CD4-positive, alpha-beta T cell treated with Interleukin-4 for 1 hour (primary cell): ENCODE measurements at places on chromosomes 3 and 15.
A peak's percentile ranks its signal among the peaks of the same experiment; 100 is the strongest.

GRCh38 chr3:98645039-98645438, 51.6 kb upstream of the CPOX start:
- DNase-seq = no peak

DNA sequence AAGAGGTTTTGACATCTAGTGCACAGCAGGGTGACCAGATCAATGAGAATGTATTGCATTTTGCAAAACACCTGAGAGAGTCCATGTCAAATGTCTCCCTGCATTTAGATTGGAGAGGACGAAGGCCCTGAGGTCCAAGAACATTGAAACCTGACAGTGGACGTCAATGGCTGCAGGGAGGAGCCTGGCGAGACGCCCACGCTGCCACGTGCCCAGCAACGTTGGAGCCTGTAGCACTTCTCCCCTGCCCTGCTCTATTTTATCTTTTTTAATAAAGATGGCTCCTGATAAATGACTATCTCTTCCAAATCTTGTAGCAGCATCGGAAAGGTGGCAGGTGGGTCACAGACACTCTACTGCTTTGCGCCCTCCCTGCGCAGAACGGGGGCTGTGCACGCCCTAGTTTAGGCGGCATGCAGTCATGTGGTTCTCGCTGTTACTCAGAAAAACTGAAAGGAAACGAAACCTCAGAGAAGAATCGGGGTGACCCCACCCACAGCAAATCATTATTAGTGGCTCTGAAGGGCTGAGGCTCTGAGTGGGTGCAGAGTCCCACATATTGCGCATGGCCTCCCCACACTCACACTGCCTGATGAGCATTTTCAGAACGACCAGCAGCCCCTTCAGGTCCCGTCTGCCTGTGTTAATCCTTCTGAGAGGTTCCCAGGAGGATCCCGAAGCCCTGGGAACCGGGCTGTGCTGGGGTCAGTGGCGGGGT, 62.5 kb upstream of the TAMM41 start:
- DNase-seq = peak; percentile 39

- no peak for DNase-seq
Observed at GRCh38 chr15:67091980-67092677, 26.7 kb downstream of the SMAD3 start.

DNA sequence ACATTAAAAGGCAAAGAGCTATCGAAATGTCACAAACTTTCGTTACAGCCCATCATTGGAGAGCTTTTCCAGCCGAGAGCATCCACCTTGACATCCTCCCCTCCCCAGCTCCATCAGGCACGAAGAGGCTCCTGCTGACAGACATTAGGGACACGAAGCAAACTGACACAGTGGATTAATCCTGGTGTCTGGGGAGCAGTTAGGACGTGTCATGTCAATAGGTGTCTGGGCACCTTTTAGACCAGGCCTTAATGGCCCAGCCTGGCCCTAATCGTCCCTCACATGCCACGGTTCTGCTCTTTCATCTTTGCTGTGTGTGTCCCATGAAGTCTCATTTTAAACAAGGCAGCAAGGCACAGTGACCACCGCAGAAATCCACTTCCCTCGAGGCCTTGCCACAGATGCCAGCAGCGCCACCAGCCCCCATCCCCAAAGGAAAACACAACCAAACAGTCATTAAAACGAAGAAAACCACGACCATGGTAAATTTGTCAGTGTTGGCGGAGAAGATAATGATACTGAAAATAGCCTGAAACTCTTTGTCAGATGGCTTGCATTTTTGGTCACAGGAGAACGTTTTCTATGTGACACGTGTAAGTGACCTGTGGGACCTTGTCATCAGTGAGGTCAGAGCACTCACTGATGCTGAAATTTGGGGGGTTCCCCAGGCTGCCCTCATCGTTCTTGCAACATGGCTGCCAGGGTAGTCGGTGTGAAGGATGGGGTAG, 16.3 kb upstream of the PCSK6 start:
- no peak for DNase-seq

GRCh38 chr3:195123281-195123691, 147.7 kb downstream of the XXYLT1 start:
- DNase-seq = no peak

DNA sequence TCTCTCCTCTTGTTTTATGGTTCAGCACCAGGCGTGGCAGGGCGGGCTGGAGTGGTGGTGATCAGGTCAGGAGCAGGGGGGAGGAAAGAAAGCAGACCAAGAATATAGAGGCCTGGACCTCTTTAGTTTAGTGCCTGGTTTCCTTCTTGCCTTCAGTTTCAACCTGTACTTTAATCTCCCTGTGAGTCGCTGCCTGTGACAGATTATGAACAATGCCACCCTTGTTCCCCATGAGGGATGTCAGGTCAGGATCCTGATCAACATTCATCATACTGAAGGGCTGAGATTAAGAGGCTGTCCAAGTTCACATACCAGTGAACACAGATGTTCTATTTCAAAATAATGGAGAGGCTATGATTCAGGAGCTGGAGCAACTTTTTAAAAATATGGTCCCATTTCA, 11.4 kb downstream of the ENTPD3 start:
- no peak for DNase-seq

DNA sequence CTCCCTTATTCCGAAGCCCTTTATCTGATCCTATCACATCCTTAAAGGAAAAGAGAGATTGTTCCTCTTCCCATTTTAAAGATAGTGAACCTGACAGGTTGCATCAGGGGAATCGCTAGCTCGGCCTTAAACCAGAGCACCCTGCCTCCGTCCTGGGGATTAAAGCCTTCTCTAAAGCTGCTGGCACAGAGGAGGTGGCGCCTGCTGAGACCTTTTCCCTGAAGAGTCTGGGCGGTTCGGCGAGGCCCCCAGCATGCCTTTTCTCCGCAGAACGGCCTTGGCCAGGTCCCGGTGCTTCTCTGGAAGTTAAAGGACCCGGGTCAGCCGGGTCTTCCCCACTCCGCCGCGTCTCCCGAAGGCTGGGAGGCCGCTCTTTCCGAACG, 593 bp downstream of the FAM219B start:
- peak; percentile 34 for DNase-seq

DNA sequence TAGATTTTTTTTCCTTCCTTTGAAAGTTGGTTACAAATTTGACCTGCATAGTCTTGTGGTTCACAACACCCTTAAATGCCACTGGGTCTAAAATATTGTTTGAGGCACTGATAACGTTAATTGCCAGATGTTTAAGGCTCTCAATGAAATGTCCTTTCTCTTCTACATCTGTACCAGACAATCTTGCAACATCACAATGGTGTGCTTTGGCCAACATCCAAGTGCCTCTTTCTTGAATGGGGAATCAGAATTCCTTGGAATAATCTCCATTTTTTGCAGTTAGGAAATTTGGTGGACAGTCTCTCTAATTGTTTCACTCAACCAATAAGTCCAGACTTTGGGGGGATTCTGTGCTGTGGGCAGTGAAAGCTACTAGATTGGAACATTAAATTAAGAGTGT, 26.0 kb upstream of the PEX5L start:
- no peak for DNase-seq

- DNase-seq = no peak
Observed at GRCh38 chr3:164851905-164852304, 226.4 kb downstream of the SI start.

DNA sequence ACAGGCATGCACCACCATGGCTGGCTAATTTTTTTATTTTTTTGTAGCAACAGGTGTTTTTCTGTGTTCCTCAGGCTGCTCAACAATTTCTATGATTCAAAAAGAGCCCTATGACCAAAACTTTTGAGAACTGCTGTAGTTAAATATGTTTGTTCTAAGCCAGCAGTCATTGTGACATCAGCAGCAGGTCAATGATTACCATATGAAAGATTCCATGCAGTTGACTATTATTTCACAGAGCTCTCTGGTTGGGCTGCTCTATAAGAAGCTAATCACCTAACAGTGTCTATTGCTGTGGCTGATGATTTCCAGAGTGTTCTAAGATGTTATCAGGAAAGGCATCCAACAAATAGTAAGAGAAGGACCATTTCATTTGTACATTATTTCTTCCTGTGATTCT, at the start of gene CCDC54:
Gene CCDC54 (plus strand): TSS at position 289 of the 400 bp plus-strand sequence. CDS start 149 bp downstream, outside the sequence.
- no peak for DNase-seq

- DNase-seq = no peak
Observed at GRCh38 chr3:146653978-146654377, 48.8 kb upstream of the PLSCR5 start.

- no peak for DNase-seq
Observed at GRCh38 chr3:6679510-6679909, 181.4 kb upstream of the GRM7 start.

DNA sequence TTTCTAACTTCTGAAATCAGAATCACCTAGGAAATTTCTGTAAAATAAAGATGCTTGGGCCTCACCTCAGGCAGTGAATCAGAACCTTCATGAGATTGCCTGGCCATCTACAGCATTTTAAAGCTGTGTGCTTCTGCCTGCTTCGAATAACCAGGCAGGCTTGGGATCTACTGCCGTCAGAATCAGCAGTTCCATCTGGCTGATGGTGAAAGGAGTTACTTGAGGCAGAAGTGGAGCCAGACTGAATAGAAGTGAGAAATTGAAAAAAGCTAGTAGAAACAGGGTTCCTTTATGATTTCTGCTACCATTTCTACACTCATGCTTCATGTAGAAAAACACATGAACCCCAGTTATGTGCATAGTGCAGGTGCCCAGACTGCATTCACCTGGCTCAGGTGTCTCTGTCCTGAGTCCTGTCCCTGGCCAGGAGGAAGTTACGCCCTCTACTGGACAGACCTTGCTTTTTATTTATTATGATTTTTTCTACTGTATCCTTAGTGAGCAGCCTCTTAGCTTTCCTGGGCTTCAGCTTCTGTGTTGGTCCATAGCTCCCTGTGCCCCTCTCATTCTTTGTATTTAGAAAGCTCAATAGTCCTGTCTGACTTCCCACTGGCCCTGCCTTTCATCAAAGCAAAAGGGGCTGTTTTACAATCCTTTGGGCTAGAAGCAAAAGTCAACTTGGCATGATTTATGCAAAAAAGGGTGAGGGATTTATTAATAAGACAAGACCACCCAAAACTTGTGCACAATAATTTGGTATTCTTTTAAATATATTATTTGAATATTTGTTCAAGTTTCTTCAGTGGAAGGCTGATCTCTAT, 200.8 kb upstream of the GOLGA6L4 start:
- no peak for DNase-seq

GRCh38 chr3:151075869-151076562, 9.4 kb upstream of the MED12L start:
- no peak for DNase-seq

- DNase-seq = no peak
Observed at GRCh38 chr15:94270570-94270969, 39.2 kb downstream of the MCTP2 start.

DNA sequence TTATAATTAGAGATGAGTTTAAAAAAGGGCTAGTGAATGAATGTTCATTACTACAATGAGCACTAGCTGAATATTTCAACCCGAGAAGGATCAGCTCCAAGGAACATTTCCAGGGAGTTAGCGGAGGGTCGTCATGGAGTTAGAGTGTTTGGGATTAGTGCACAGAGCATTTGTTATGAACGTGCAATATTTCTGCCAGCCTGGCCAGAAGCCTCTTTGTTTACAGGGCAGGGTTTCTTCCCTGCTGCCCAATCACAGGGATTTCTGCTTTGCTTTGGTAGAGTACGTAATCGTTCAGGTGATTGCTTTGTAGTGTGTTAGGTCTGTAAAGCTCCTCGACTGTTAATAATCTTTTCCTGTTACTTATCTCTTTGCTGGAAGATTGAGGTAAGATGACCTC, 5.9 kb downstream of the CGNL1 start:
- DNase-seq = no peak

GRCh38 chr15:48954538-48954937, 9.2 kb downstream of the SHC4 start:
- DNase-seq = no peak

DNA sequence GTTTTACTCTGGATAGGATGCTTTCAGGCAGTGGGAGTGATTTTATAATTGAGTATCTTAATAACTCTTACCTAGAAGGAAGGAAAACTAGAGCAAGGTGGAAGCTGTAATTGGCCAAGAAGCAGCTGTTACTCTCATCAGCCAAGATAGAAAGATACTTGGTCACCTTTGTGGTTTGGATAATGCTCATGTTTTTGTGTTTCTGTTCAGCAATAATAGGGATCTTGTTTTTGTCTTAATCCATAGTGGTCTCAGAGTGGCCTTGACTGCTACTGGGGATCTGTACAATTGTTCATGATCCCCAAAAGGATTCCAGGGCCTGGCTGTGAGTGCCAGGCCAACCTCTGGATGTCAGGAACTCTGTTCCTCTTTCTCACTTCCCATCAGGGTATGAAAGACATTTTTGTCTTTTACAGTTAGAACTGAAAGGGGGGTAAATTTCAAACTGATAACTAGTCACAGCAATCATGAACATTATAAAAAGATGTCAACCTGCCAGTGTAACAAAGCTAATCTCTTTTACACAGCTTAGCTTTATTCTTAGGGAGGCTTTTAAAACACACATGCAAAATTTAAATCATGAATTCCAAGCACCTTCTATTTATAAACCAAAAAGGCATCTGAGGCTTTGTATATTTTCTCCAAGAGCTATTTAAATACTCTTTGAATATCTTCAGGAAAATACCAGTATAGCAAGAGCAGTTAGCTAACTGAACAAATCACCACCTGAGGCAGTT, 6.0 kb downstream of the UBL7 start:
- DNase-seq = no peak

DNA sequence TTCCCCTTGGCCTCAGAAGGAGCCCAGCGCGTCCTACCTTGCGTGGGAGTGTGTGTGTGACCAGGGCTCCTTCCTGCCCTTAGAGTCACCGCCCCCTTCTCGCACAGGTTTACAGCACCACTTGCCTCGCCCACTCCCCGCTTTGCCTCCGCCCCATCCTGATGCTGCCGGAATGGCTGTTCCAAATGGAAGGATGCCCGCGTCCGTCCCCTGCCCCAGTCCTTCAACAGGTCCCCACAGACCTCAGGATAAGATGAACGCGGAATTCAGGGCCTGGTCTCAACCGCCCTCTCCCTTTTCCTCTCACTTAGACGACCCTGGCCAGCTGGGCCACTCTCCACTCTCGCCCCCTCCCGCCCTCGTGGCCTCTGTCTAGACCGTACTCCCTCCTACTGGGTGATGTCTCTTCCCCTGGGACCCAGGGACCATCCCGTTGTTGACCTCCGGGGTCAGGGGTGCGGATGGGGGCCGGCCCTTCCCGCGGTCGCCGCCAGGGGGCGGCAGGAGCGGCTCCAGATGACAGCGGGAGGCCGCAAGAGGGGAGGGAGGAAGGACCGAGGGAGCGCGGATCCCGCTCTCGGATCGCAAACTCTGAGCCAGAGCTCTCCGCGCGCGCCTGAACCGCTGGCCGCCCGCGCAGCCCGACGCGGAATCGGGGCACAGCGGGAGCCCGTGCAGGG, at the start of gene THSD4:
Gene THSD4 (plus strand): TSS at position 585 of the 680 bp plus-strand sequence.
- DNase-seq = peak; percentile 36

- no peak for DNase-seq
Observed at GRCh38 chr3:121155028-121155427, 247.0 kb downstream of the STXBP5L start.

GRCh38 chr3:167209011-167209410, 171.1 kb downstream of the ZBBX start:
- no peak for DNase-seq

- DNase-seq = no peak
Observed at GRCh38 chr3:40780925-40781406, 256.2 kb downstream of the ZNF621 start.

- no peak for DNase-seq
Observed at GRCh38 chr3:126124896-126125295, 41.0 kb upstream of the SLC41A3 start.
